ENCODE measurements at places on chromosomes 2 and 18.

DNA sequence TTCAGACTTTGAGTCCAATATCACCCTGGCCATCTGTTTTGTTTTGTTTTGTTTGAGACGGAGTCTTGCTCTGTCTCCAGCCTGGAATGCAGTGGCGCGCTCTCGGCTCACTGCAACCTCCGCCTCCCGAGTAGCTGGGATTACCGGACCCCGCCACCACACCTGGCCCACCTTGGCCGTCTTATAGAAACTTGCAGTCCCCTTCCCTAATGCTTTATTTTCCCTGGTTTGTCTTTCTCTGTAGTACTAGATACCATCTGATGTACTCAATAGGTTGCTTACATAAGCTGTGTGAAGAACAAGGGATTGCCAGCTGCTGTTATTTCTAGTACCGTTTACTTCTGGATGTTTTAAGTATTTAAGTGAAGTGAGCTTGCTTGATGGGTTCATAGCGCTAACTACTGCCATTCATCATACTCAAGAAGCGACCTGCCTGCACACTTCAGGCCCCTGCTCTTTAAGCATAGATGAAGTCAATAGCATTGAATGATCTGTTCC is 1.2 kb downstream of the RPL31 start:
- peak; percentile 54 for DNase-seq

GRCh38 chr2:157489983-157490382 is 46.1 kb upstream of the CYTIP start:
- no peak for DNase-seq

GRCh38 chr18:7987284-7987976 is 420.3 kb downstream of the PTPRM start:
- DNase-seq, result no peak

GRCh38 chr2:48755473-48755872 is at the start of gene LHCGR:
TSS of gene LHCGR (minus strand) at chr2:48755724. CDS start at chr2:48755671, 53 bp downstream.
- DNase-seq, result no peak

DNA sequence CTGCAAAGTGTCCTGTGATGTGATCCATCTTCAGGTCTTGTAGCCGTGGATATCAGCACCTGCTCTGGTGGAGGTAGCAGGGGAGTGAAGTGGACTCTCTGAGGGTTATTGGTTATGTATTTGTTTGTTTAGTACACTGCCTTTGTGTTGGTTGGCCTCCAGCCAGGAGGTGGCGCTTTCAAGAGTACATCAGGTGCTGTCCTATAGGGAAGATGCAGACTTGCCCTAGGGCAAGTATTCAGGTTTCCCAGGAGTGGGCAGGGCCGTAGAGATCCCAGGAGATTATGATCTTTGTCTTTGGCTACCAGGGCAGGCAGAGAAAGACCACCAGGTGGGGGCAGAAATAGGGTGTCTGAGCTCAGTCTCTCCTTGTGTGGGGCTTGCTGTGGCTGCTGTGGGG is 411.8 kb downstream of the SOX11 start:
- no peak for DNase-seq

GRCh38 chr2:86825036-86825692 is 34.5 kb upstream of the CD8A start:
- DNase-seq, result no peak

GRCh38 chr2:238495422-238495821 is 68.7 kb downstream of the ASB1 start:
- DNase-seq, result no peak

DNA sequence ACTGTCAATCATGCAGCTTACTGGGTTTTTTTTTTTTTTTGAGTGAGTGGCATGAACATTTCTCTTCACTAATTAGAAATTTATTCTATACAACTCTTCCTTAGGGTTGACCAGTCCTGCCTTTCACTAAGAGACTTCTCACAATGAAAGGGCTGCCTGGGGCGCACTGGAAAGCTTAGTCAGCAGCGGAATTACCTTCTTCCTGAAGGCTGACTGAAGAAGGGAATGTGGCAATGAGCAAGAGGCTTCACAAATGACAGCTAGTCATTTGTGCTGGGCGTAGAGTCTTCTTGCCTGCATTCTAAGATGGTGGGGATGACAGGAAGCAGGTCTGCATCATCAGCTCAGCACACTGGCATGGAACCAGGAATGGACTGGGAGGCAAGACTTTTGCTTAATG is 15.6 kb upstream of the SCN3A start:
- no peak for DNase-seq

- DNase-seq, result no peak
Observed at GRCh38 chr2:55493220-55493619, 26.3 kb upstream of the CFAP36 start.

GRCh38 chr2:148552675-148553331 is 91.7 kb upstream of the EPC2 start:
- no peak for DNase-seq

DNA sequence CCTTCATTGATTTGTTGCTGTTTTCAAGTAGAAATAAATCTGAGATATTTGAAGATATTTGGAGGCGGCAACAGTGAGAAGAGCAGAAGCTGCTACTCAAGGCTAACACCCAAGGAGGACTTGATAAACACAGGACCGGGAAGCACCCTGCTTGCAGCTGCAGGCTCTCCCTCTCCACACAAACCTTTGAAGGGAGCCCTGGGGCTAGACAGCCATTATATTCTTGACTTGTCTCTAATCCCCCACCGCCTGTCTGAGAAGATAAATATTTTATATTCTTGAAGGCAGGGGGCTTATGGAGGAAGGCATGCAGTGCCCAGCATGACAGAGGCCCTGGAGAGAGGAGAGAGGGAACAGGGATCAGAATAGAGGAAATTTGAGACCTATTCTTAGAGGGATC is 50.9 kb upstream of the SMAD2 start:
- DNase-seq, result no peak

DNA sequence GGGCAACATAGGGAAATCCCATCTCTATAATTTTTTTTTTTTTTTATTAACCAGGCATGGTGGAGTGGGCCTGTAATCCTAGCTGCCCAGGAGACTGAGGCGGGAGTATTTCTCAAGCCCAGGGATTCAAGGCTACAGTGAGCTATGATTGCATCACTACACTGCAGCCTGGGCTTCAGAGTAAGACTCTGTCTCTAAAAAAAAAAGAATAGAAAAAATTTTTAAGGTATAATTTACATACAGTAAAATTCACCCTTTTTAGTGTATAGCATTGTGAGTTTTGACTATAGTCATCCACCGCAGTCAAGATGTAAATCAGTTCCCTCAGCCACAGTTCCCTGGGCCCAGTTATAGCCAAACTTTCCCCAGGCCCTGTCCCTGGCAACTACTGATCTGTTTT is 57.1 kb upstream of the MSH6 start:
- DNase-seq, result no peak

DNA sequence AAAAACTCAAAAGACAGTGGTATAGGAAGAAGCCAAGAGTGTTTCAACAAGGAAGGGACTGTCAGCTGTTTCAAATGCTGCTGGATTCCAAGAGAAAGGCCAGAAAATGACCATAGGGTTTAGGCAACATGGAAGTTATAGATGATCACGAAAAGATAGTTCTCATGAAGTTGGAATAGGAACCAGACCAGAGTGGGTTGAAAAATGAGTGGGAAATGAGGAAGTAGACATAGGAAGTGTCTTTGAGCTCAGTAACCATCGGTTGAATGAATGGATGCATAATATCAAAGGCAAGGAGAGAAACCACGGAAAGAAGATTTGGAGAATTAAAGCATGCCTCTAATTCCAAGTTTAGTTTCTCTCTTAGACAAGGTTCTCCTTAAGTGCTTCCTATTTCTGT is 1.3 kb downstream of the NCAPH start:
- no peak for DNase-seq

DNA sequence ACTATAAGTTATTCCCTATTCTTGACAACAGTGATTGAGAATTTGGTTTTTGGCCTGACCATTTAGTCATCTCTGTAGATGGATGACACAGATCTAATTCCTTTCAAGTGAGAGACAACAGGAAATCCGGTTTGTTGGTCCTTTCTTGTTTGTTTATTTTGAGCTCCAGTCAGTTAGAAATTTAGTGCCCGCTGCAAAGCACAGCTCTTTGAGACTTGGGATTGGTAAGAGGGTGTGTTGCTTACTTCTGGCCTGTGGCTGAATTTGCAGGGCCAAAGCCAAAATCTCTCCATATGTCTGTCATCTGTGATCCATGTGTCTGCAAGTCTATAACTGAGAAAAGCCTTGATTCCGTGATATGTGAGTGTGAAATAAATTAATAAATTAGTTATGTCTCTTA is 74.3 kb downstream of the BIN1 start:
- DNase-seq, result peak; percentile 4

Measured in activated CD8-positive, alpha-beta memory T cell treated with anti-CD3 and anti-CD28 coated beads, Interleukin-2, amount 50 U/mL, for 48 hours (primary cell).